ENCODE measurements at places on chromosomes 2 and 18. TPM values are rescaled to one million over a fixed set of nuclear protein-coding genes. Genes with fewer than 3 reads are reported as not detected.

GRCh38 chr2:60544954-60545560, 8.4 kb downstream of the BCL11A start:
- peaks cover 49% of the 10 kb centered on the region for H3K27me3 ChIP-seq
- H3K27ac ChIP-seq, result no peak overlapping the region
- no peaks in the 10 kb centered on the region for H3K36me3 ChIP-seq
- peaks cover 7% of the 10 kb centered on the region for H3K4me1 ChIP-seq
- DNase-seq, result no peak

- peak; percentile 47 for DNase-seq
- H3K4me1 ChIP-seq, result peaks cover 54% of the 10 kb centered on the region
- H3K36me3 ChIP-seq, result peaks cover 31% of the 10 kb centered on the region
- H3K27me3 ChIP-seq, result no peaks in the 10 kb centered on the region
- H3K27ac ChIP-seq, result peak overlapping the region; percentile 92
Observed at GRCh38 chr2:241637795-241638660, 535 bp downstream of the ATG4B start.

DNA sequence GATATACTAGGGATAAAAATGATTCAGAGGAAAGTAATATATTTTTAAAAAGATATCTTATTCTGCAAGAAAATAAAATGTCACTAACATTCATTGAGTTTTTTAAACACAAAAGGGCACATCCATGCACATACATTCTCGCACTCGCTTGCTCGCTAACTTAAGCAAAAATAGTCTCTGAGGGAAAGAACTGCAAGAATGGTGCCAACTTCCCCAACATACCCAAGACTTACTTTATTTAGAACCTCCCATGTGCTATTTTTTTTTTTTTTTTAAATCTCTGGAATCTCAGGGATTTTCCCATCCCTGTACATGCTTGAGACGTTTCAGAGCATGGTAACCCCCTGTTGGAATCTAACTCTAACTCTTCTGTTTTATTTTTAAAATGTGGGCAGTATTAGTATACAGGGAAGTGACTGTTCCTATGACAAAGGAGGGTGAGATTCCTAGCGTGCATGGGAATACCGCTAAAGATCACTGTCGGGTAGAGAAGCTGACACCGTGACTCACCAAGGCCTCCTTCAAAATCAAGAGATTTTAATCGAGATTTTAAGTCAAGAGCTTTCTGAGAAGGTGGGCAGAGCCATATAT, 187.9 kb upstream of the ZEB2 start:
- peaks cover 3% of the 10 kb centered on the region for H3K4me1 ChIP-seq
- no peak for DNase-seq
- H3K27ac ChIP-seq, result no peak overlapping the region
- no peaks in the 10 kb centered on the region for H3K36me3 ChIP-seq

DNA sequence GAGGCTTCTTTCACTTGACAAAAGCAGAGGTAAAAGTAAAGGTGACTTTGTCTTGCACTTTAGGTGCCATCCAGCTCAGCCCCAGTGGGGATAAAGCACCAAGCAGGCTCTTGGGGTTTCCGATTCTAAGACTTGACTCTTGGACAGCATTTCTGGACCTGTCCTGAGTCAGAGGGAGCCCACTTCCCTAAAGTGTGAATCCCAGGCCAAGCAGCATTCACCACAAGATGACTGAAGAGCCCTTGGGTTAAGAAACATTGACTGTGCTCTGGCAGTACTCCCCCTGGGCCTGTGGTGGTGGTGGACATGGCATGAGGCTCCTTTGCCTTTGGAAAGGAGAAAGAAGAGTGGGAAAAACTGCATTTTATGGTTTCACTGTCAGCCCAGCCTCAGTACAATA, 638.0 kb upstream of the VRK2 start:
- no peaks in the 10 kb centered on the region for H3K36me3 ChIP-seq
- no peak overlapping the region for H3K4me3 ChIP-seq
- H3K27me3 ChIP-seq, result no peaks in the 10 kb centered on the region
- no peak for DNase-seq
- H3K27ac ChIP-seq, result no peak overlapping the region

DNA sequence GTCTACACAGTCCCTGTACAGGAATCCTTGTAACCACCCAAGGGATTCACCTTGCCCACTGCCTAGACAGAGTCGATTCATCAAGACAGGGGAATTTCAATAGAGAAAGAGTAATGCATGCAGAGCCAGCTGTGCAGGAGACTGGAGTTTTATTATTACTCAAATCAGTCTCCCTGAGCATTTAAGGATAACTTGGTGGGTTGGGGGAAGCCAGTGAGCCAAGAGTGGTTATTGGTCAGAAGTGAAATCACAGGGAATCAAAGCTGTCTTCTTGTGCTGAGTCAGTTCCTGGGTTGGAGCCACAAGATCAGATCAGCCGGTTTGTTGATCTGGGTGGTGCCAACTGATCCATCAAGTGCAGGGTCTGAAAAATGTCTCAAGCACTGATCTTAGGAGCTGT, 17.8 kb upstream of the FAM98A start:
- H3K27ac ChIP-seq, result no peak overlapping the region
- no peak overlapping the region for H3K4me3 ChIP-seq
- H3K27me3 ChIP-seq, result peaks cover 2% of the 10 kb centered on the region
- DNase-seq, result no peak
- H3K36me3 ChIP-seq, result peaks cover 12% of the 10 kb centered on the region

Gene TTC39C
- total RNA-seq, result 37.9 TPM

Data from activated CD8-positive, alpha-beta T cell treated with anti-CD3 and anti-CD28 coated beads for 36 hours (primary cell).